ENCODE measurements at places on chromosomes 5 and 9. TPM values are rescaled to one million over a fixed set of nuclear protein-coding genes. Genes with fewer than 3 reads are reported as not detected.

Gene GLDC
- total RNA-seq, result 14.9 TPM

Gene DBH
- not detected for total RNA-seq

Gene LPAR1
- 24.7 TPM for total RNA-seq

Gene WWC1
- total RNA-seq, result 91.1 TPM

Gene DNAH5
- total RNA-seq, result 2.0 TPM

Gene SLC27A6
- total RNA-seq, result not detected

Gene NFIB
- 10.5 TPM for total RNA-seq

Gene TAS2R1
- not detected for total RNA-seq

Gene FANCC
- total RNA-seq, result 12.0 TPM

Gene ENTPD8
- 0.14 TPM for total RNA-seq

Gene ANKDD1B
- not detected for total RNA-seq

Gene COL27A1
- total RNA-seq, result 8.7 TPM

Gene PHF24
- total RNA-seq, result 0.19 TPM

Gene SLC46A2
- not detected for total RNA-seq

Gene SOWAHA
- total RNA-seq, result 0.18 TPM

Gene RABGAP1
- total RNA-seq, result 13.6 TPM

Gene SEMA4D
- total RNA-seq, result 5.4 TPM

Gene TIMD4
- 0.60 TPM for total RNA-seq

Gene MCCC2
- total RNA-seq, result 42.6 TPM

Gene KIF4B
- total RNA-seq, result 0.02 TPM

Gene MEGF10
- total RNA-seq, result not detected

Gene FGD3
- total RNA-seq, result 0.18 TPM

Gene MYOZ3
- total RNA-seq, result 0.18 TPM

Gene CDH18
- not detected for total RNA-seq

Gene PCAT7
- 0.72 TPM for total RNA-seq

Gene SLIT3
- 19.5 TPM for total RNA-seq

Gene LEAP2
- 0.52 TPM for total RNA-seq

Gene NMUR2
- 0.22 TPM for total RNA-seq

Gene CFAP157
- 0.08 TPM for total RNA-seq

Gene MAT2B
- 39.7 TPM for total RNA-seq

Gene DMXL1
- 11.2 TPM for total RNA-seq

Gene GZMA
- not detected for total RNA-seq

Gene CSF2
- 0.21 TPM for total RNA-seq

Gene CEP120
- total RNA-seq, result 8.4 TPM

Gene ADAMTS13
- total RNA-seq, result 0.30 TPM

Gene ENTPD2
- total RNA-seq, result 3.1 TPM

Gene C8G
- total RNA-seq, result 1.4 TPM

Gene CAVIN4
- 0.39 TPM for total RNA-seq

Gene BNIP1
- total RNA-seq, result 15.0 TPM

Gene SLC31A1
- 18.9 TPM for total RNA-seq

Gene GPR107
- total RNA-seq, result 24.3 TPM

All from A549 treated with dexamethasone at 1 μM for 4 hours (cell line).